ENCODE measurements at places on chromosomes 5 and 9.

DNA sequence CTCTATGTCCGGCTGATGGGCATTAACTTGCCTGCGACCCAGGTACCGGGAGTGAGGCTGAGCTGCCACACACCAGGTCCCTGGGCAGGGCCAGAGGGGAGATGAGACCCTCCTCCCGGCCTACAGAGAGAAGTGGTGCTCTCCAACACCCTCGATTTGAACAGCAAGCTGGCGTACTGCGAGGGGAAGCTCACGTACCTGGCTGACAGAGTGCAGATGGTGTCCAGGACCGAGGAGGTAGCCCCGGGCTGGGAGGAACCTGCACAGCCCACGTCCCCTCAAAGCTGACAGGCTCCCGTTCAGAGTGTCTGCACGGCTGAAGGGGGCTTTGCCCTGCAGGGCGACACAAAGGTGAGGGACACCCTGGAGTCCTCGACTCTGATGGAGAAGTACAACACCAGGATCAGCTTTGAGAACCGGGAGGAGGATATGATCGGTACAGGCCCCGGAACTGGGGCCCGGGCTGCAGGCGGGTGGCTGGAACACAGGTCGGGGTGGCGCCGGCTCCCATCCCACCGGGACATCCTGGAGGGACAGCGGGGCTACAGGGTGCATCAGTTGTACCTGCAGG is 1.0 kb upstream of the RABL6 start:
- DNase-seq, result no peak

GRCh38 chr9:114928136-114928535 is 2.3 kb downstream of the TNFSF8 start:
- no peak for DNase-seq

- no peak for DNase-seq
These were observed 6.5 kb upstream of the C9 start for GRCh38 chr5:39370555-39371366.

GRCh38 chr9:98413084-98413483 is 157.6 kb upstream of the TBC1D2 start:
- DNase-seq, result no peak

DNA sequence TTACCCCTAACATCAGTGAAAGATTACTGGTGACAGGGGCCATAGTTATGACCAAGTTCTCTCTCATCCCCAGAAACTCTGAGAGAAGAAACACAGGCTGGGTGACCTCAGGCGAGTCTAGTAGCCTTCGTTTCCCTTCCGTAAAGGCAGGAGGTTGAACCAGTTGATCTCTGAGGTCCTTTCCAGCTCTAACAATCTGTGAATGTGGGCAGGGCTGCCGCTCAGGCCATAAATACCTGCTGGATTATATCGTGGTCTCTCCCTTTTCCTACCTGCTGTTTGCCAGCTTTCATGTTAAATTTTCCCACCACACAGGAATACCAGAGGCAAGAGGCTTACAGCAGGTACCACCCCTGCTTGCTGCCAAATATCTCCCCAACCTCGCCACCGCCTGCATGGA is 357.5 kb downstream of the SH3GL2 start:
- DNase-seq, result no peak

DNA sequence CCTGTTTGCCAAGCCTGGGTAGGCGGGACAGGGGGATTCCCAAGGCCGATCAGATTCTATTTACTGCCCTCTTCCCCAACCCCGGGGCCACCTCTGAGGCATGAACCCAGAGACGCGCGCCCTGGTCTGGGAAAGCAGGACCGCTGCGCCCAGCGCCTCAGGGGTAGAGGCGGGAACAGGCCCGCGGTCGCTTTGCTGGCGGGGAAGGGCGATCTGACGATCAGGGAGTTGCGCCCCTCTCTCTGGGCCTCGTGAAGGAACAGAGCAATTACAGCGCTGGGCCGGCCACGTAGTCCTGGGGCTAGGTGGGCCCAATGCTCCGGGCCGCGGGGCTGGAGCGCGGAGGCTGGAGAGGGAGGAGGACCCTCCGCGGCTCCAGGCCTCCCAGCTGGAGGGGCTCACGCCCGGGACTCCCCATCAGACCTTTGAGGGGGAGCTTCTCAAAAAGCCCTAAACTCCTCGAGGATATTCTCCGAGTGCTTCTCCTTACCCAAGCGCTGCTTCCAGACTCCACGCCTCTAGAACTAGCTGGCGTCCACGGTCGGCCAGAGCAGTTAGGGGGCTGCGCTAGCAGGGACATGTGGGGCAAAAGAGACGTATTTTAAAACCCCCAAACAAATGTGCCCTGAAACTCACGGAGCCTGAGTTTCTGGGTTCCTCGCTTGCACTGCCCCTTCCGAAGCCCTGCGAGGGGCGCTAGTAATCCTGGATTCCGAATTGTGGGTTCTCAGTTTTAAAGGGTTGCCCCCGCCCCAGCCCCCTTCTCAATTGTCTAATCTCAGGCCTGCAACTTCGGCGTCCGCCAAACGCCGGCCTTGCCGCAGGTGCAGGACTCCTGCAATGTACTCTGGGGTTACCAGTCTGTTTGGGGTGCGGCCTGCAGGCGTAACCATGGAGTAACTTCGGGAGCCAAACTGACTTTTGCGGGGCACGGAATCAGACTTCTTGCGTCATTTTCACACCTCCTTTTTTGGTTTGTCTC is 57.6 kb downstream of the TMEM174 start:
- no peak for DNase-seq

- DNase-seq, result no peak
These were observed 181.1 kb upstream of the WWC1 start for GRCh38 chr5:168110384-168110783.

DNA sequence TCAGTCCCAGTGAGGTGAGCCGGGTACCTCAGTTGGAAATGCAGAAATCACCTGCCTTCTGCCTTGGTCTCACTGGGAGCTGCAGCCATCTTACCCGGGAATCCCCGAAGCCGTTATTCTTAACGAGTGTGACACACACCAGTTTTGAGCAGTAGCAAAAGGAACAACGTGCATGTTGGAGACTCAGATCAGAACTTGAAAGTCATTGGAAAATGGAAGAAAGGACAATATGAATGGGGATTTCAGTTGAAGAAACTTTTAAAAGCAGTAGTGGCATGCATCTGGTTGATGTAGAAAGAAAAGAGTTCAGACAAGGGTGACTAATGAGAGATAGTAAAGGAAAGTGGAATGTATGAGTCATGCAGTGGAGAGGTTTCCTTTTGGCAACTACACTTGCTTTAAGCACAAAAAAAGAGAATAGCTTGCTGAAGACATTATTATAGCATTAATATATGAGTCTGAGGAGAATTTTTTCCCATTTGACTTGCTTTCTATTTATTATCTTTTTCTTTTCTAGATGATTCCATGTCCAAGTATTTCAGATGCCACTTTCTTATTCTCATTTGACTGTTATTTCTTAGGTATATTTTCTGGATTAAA is 44.4 kb upstream of the ANKDD1B start:
- no peak for DNase-seq

- DNase-seq, result no peak
These were observed 653.1 kb downstream of the EFNA5 start for GRCh38 chr5:107017616-107018015.

- DNase-seq, result no peak
These were observed 355.7 kb upstream of the IRX2 start for GRCh38 chr5:3107156-3107611.

DNA sequence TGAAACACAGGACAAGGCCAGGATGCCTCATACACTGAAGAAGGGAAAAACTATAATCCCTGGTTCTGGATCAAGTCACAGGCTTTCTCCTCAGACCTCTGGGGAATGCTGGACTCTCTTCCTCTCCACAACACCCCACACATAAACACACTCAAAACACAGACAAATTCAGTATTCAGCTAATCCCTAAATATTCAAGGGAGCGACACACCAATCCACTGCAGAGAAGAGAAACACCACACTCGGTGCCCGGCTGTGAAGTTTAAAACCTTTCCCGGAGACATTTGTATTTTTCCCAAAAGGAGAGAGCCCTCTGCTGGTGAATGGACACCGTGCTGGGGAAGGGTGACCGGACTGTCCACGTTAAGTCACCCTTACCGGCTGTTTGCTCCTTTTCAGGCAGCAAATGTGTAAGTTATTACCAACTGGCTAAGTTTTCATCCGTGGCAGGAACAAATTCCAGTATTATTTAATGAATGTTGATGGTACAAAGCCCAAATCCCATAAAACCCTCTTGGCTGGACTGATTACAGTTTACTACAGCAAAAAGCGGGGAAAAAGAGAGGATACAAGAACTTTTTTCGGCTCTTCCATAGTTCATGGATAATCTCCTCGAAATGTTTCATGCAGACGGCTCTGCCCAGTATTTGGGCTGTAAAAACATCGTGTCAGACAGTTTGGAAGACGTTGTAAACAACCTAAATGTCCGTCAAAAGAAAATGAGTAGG is 130.9 kb upstream of the SLC30A5 start:
- no peak for DNase-seq

GRCh38 chr9:76090909-76091308 is 200.4 kb downstream of the PCSK5 start:
- no peak for DNase-seq

DNA sequence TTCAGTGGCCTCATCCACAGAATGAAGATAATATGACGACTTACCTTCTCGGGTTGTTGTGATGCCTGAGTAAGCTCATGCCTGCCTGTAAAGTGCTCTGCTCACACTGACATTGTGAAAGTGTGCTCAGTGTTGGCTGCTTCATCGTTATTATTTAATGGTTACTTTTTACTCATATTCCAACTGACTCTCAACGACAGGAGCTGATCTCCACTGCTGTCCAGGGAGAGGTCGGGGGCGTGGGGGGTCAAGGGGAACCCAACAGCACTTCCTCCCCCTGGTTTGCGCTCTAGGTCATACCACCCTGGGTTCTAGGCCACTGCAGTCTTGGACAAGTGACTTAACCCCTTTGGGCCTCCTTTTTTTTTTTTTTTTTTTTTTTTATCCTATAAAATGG is 52.9 kb upstream of the ANGPTL2 start:
- no peak for DNase-seq

Measured in stimulated activated CD8-positive, alpha-beta memory T cell treated with anti-CD3 and anti-CD28 coated beads, Interleukin-15, amount 100 ng/mL, for 1 hour (primary cell).